ENCODE measurements at places on chromosomes 12 and 14.

DNA sequence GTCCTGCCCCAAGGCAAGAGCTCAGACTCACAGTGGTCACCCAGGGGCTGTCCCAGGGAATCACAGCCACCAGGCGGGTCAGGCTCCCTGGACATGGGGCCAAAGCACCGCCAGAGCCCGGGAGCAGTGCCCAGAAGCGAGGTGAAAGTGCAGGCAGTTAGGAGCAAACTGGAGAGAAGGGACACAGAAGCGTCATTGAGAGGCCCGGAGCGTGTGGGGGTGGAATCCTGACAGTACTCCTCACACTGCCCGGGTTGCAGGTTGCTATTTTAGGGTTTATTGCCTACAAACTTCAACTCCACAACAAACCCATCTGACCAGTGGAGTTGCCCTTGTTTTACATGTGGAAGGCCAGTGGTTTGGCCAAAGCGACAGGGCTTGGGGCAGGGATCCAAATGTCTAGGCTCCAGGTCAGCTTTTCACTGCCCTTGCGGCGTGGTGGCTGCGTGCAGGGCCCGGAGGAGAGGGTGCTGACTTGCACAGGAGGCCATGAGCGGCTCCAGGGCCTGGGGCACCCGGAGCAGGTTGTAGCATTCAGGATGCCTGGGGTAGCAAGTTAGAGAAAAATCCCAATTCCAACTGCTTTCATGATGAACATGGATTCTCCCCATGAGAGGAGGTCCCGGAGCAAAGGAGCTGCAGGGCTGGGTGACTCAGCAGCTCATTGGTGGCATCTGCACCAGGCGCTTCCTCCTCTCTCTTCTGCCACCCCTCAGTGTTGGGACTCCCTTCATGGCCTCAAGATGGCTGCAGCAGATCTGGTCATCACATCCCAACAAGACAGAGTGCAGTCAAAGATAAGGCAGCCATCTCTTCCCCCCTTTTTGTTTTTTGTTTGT, 112.3 kb upstream of the NCOR2 start:
- no peak for DNase-seq

- DNase-seq, result no peak
These were observed 209.3 kb upstream of the RGS6 start for GRCh38 chr14:71722885-71723284.

DNA sequence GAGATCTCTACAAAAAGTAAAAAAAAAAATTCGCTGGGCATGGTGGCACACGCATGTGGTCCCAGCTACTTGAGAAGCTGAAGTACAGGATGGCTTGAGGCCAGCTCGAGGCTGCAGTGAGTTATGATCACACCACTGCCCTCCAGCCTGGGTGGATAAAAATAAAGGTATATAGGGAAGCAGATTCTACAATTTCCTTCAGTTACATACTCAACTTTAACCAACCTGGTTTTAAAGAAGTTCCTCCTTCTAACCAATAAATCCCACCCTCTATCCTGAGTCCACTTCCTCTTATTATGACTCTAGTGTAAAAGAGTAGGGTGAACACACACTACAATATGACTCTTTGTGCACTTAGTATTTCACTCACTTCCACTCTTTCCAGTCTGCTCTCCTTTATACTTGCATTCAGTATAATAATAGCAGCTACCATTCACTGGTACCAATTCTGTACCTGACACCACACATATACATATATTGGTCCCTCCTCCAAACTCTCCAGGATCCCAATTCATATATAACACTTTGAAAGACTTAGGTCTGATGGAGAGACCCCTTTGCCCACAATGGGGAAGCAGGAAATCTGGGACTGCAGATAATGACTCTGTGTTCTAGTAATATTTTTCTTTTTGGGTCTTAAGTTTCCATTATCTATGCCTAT, 2.3 kb downstream of the ARF3 start:
- no peak for DNase-seq

- DNase-seq, result no peak
These were observed 22.5 kb downstream of the MAP3K12 start for GRCh38 chr12:53476769-53477209.

DNA sequence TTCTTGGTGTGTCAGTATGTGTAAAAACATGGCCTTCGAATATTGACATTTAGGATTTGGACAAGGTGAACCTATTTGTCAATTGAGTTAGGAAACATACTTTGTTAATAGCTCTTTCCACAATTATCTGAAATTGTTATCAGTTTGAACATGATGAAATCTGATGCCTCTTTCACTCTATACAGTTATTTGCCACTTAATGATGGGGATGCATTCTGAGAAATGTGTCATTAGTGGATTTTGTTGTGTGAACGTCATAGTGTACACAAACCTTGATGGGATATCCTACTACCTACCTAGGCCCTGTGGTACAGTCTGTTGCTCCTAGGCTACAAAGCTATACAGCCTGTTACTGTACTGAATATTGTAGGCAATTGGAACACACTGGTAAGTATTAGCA, 4.8 kb downstream of the TULP3 start:
- DNase-seq, result no peak

- no peak for DNase-seq
These were observed 24.7 kb upstream of the DYNC1H1 start for GRCh38 chr14:101939646-101940170.

DNA sequence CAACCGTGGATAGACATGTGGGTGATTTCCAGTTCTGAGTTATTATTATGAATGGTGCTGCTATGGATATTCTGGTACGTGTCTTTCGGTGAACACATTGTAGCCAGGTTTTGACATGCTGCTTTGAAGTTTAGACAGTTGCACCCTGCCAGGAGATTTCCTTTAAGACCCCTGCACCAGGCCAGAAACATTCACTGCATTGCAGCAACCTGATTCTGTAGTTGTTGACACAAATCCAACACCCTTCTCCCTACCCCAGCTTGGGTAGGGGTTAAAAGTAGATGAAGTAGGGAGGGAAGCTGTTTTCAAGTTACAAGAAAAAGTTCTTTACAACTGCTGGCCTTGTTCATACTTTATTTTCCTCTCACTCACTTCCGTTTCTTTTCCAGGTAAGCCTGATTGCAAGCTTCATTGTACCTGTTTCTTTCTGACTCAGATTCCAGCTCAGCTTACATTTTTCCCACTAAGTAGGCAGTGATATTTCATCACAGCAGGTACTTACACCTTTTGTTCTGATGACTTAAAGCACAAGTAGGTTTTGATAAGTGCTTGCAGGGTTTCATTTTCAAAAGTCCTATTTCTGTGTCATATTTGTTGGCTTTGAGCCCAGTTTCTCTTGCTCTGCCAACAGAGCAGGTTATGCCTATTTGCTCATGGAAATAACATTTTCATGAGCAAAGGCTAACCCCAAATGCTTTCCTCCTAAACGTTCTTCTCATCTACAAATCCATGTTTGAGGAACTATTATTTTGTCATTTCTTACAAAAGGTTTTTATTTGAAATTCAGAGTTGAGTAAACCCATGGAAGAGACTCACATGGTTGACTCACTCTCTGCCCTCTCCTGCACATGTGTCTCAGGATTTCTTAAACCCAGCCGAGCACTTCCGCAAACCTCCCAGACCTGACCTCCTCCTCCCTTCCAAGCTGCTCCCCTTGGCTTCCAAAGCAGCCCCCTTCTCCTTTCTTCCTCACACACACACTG, 12.1 kb upstream of the LTA4H start:
- DNase-seq, result no peak

GRCh38 chr12:26723379-26724308, 109.3 kb downstream of the ITPR2 start:
- DNase-seq, result no peak

DNA sequence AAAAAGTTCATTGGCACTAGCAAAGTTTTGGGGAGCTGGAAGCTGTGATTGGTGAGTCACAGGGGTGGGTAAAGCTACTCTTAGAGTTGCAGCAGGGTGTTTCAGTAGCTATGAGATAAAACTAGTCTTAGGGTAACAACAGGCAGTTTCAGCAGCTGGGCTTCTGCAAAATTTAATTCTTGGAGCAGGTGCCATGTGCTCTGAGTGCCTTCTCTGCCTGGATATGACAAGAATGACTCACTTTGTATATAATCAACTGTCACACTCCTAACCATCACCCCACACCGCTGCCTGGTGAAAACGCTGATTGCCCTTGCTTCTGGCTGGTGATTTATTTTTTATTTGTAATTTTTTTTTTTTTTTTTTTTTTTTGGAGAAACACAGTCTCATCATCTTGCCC, 10.5 kb upstream of the PLBD2 start:
- no peak for DNase-seq

DNA sequence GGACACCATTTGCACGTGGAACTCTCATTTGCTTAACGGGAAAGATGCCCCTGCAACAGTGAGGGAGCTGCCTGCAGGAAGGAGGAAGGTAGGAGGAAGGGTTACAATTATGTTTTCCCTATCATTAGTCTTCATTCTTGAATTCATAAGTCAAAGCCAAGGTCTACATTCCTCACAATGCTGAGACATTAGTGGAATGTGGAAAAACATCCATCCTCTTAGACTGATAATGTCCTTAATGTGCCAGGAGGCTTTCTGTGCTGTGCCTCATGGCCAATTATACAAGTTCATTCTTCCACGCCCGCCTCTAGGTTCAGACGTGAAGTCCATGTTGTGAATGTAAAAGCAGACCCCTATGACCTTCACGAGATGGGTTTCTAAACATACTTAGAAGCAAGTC, 1212.4 kb upstream of the TMEM132C start:
- no peak for DNase-seq

- DNase-seq, result no peak
These were observed 72.0 kb downstream of the PAPOLA start for GRCh38 chr14:96574171-96574632.

- peak; percentile 26 for DNase-seq
These were observed 115.0 kb downstream of the BTG1 start for GRCh38 chr12:92030618-92031017.

GRCh38 chr12:88746386-88746785, 166.1 kb upstream of the KITLG start:
- DNase-seq, result no peak

- no peak for DNase-seq
These were observed 66.9 kb upstream of the CNOT2 start for GRCh38 chr12:70176290-70176689.

- no peak for DNase-seq
These were observed 7.9 kb upstream of the RILPL2 start for GRCh38 chr12:123444092-123445026.

DNA sequence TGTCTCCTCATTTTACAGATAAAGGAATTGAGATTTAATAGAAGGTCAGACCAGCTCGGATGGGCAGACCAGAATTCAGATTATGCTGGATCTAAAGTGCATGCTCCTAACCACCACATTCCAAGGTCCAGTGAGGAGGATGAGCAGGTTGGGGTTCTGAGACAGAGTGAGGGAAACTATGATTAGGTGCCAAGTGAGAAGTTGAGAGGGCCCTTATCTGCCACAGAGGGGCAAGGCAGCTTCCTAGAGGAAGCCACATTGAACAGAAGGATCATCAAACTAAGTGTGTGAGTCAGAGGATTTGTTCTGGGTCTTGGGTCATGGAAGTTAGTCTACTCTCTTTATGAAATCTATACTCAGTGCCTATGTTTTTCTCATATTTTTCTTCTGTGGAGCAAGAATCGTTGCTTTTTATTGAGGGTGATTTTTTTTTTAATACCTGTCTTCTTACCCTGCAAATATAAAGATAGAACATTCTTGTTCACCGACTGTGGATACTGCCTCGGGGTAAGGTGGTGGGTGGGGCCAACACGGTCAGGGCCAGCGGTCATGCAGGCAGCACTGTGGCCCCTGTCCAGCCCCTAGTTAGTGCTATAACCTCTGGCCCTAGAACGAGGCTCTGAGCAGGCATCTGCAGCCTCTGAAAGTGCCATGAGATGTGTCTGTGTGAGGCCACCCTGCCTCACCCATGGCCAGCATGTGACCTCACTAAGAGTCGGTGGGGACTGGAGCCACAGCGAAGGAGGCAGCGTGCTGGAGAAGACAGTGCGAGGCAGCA, 55.6 kb upstream of the PTHLH start:
- no peak for DNase-seq

GRCh38 chr12:118368821-118369220, 3.9 kb downstream of the TAOK3 start:
- no peak for DNase-seq

DNA sequence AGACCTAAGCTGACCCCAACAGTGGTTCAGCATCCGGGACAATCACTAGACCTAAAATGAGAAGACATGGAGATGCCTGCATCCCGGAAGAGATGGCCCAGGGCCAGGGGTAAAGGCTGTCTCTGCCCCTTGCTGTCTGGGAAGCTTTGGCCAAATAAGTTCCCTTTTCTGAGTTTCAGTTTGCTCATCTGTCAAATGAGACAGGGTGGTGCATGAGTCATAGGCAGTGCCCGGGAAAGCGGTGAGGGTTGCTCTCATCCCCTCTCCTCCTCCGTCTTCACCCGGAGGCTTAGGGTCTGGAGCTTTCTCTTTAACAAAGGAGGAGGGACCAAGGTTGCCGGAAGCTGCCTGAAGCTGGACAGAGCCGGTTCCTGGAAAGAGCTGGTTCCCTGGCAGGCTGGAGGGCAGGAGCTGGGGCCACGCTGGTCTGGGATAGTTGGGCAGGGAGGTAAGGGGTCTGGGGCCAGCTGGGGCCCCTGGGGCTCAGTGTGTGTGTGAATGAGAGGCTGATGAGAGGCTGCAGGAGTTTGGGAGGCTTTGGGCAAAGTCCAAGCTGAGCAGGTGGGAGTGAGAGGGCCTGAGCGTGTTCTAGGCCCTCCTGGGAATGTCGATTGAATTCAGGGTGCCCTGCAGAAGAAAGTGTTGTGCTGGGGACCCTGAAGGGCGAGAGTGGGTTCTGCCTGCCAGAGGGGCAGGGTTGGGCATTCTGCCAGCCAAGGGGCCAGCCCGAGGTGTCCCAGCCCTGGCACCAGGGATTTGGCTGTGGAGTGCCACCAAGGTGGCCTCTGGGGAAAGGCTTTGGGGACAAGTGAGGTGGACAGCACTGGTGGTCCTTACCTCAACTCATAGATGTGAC, at the start of gene SDSL:
Gene SDSL (plus strand): TSS at position 351 of the 856 bp plus-strand sequence. CDS start 5,603 bp downstream, outside the sequence.
- DNase-seq, result peak; percentile 50

- DNase-seq, result no peak
These were observed 173.8 kb downstream of the C12orf75 start for GRCh38 chr12:105504286-105504685.

- DNase-seq, result no peak
These were observed 8.9 kb downstream of the C2CD5 start for GRCh38 chr12:22535478-22535877.

DNA sequence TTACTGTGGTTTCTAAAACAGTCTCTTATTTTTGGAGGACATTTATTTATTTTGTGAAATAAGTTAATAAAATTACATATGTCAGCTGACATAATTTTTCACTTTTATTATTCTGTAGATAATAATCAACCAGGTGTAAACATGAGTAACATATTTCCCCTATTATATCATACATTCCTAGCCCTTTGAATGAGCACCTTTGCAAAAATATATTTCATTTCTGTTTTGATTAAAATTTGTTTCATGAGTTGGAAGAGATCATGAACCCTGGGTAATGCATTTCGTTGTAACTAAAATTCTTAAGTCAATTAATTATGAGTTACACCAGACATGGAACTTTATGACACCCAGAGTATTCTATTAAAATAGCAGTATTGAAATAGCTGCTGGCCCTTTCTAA, 56.3 kb downstream of the SLC16A7 start:
- DNase-seq, result no peak

DNA sequence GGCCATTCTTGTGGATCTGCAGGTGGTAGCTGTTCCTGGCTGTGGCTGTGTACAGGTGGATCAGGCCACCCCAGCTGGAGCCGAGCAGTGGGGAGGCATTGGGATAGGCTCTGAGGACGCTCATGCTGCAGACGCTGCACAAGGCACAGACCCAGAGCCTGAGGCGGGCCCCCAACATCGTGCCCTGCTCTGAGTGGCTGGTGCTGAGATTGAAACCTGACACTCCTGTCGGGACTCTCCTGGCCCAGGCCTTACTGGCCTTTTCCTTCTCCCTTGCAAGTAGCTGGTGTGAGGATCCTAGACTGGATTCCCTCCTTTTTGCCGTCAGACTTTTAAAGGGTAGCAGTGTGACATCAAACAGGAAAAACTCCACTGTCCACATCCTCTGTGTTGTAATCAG, at the start of gene FGF23:
Gene FGF23 (minus strand): TSS at position 308 of the 400 bp plus-strand sequence. CDS start 130 bp downstream, at position 178.
- no peak for DNase-seq
